Bronchial smooth muscle cell (primary cell): ENCODE measurements at places on chromosomes 4 and X. TPM values are rescaled to one million over a fixed set of nuclear protein-coding genes. Genes with fewer than 3 reads are reported as not detected.

The ASB11 gene
- total RNA-seq, result not detected in 2 replicates

The GATA1 gene
- not detected in 2 replicates for total RNA-seq

The ATP2B3 gene
- total RNA-seq, result not detected in 2 replicates

The MAGEC3 gene
- total RNA-seq, result not detected in 2 replicates

The FGFBP2 gene
- not detected in 2 replicates for total RNA-seq
